Thyroid gland (tissue), 4 donors: ENCODE measurements at places on chromosomes 5 and 9. TPM values are rescaled to one million over a fixed set of nuclear protein-coding genes. Genes with fewer than 3 reads are reported as not detected.
A peak's percentile ranks its signal among the peaks of the same experiment; 100 is the strongest.

- no peak for DNase-seq
Observed at GRCh38 chr9:134229466-134230091, 65.2 kb upstream of the RNU6ATAC start.

DNA sequence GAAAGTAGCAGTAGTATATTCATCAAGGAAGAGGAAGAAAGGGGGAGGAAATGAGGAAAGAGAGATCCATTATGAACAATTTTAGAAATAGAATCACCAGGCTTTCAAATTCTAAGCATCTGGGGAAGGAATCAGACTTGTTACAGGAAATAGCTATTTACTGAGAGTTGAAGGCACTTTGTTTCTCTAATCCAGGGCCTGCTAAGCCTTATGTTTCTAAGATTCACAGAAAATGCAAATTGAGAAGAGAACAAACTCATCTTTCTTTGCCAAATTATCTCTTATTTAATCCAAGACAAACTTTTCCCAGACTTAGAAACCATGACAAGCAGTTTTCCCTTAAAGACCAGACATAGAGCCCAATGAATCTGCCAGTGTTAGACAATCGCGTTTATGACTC lies 528.0 kb upstream of the NMUR2 start:
- DNase-seq: no peak

GRCh38 chr5:112641515-112642110 lies 96.1 kb upstream of the APC start:
- no peak for DNase-seq

- no peak for DNase-seq
Observed at GRCh38 chr9:81844131-81844567, 84.1 kb upstream of the SPATA31D4 start.

GRCh38 chr9:124778575-124779367 lies 1.8 kb downstream of the OLFML2A start:
- DNase-seq: peak; percentile 35

DNA sequence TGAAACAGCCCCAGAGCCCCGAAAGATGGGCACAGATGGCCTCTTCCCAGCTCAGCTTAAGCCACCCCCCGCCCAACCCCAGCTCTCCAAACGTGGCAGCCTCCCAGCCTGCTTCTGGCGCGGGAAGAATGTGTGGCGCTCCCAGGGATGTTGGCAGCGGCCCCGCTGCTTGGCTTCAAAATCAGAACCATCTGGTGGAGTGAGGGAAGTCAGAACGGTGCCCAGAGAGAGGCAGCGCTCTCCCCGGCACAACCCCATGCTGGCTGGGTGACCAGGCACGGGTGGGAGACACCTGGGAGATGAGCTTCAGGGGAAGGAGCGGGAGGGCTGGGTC lies 72.7 kb upstream of the ORM1 start:
- DNase-seq: peak; percentile 93

DNA sequence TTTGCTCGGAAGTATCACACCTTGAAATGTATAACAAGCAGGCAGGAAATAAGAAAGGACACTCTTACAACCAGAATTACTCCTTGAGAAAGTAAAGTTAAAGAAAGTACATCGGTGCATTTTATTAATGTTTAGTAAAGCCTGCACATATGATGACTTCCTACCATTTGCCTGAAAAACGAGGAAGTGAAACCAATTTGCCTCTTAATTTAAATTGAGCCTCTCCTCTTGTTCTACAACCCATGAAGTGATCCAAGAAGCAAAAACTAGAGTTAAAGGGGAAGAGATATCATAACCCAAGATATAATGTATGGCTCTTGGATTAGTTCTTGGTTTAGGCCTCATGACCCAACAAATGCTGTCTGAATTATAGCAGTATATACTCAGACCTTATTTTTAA lies 95.6 kb downstream of the GNAQ start:
- no peak for DNase-seq

ST8SIA4 gene
- 7.0 TPM for total RNA-seq

DNA sequence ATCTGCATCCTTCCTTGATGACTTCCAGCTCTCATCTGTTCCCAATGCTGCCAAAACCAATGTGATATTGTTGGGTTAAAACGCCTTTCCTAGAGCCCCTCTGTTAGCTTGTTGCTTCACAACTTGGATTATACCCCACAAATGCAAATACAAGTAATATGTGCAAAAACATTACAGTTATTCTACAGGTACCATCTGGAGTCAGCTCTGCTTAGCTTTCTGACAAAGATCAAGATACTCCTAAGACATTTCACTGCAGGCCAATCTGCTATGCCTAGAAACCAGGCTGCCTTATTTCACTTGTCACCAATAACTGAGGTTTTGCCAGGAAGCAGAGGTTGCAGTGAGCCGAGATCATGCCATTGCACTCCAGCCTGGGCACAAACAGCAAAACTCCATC lies 36.9 kb upstream of the ACO1 start:
- DNase-seq: no peak

C5 gene
- 1.7 TPM for total RNA-seq

SPATA31A3 gene
- total RNA-seq: not detected

- no peak for DNase-seq
Observed at GRCh38 chr5:88613051-88613450, 269.9 kb downstream of the MEF2C start.

IFNB1 gene
- not detected for total RNA-seq

DNA sequence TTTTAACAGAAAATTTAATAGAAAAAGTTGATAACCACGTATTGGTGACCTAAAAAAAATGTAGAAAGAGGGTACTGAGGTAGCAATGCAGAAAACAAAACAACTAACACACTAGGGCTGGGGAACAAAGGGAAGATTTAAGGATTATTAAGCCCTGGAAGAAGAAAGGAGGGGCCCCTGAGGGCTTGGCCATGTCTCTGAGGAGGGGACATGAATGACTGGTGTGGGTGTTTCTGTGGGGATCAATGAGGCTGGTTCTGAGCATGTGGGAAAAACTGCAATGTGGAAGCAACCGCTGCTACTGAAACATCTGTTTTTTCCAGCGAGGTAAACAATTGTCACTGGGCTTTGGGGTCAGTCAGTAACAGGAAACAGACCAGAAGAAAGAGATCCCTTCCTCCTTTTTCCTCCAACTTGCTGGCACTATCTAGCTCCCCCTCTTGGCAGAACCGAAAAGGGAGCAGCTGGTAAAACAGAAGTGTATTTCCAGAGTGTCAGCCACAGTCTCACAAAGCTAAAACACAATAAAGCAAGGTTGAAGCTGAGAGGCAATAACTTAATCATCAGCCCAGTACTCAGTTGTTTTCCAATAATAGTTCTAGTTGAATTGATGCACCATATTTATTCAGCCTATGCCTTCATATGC lies 48.3 kb downstream of the ATPSCKMT start:
- DNase-seq: no peak

- no peak for DNase-seq
Observed at GRCh38 chr5:125232779-125233230, 486.4 kb upstream of the ZNF608 start.

- no peak for DNase-seq
Observed at GRCh38 chr9:93648836-93649235, 72.5 kb downstream of the PHF2 start.

GLRA1 gene
- total RNA-seq: not detected

DNA sequence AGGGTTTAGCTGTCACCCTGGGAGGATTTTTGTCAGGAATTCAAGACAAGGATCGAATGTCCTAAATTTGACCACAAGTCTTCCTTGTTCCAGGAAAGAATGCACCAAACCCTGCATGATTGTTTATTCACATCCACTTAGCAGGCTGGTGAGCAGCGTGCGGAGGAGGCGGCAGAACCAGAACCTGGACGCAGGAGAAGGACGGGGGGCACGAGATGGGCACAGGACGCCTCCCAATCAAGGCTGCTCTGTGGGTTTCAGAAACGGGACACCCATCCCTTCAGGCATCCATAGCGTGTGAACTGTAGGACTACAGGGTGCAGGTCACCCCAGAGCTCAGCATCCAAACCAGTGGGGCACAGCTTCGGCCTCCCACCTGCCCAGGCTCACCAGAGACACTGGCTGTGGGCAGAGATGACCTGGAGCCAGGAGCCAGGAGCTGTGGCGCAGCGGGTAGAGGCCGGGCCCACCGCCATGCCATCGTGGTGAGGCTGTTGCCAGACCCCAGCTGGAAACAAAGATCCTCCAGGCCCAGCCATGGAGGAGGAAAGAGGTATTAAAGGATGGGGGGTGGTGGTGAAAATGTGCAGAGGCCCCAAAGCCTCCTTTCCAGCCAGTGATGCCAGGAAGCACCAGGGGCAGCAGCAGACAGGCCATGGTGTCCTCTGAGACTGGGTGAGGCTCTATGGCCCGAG lies 32.3 kb upstream of the ADAMTS2 start:
- DNase-seq: no peak

SPINK4 gene
- total RNA-seq: not detected

TRIM52 gene
- 14.8 TPM for total RNA-seq

DNA sequence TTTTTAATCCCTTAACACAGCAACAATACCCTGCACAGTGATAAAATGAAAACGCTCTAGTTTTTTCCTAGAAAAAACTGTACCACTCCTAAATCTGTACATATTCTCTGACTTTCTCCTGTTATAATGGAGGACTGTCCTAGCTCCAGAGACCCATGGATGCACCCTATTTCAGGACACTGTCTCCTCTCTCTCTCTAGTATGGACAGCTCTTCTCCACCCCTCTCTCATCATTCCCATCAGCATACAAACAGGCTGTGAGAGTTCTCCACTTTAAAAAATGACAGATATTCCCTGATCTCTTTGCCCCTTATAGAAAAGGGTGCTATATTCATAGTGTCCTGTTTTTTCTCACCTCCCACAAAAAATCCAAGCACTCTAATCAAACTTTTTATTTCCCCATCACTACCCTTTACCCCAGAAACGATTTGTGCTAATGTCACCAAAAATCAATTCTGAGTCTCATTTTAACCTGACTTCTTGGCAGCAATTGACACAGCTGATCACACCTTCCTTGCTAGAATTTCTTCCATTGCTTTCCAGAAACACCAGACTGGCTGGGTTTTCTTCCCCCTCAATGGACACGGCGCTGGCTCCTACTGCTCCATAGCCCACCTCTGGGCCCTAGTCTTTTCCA lies 20.7 kb downstream of the ZNF608 start:
- DNase-seq: no peak

CXCL14 gene
- 57.0 TPM for total RNA-seq

- no peak for DNase-seq
Observed at GRCh38 chr9:71703172-71703872, 65.0 kb downstream of the CEMIP2 start.

GRCh38 chr5:51225789-51226742 lies 157.2 kb upstream of the ISL1 start:
- DNase-seq: peak; percentile 81

DNA sequence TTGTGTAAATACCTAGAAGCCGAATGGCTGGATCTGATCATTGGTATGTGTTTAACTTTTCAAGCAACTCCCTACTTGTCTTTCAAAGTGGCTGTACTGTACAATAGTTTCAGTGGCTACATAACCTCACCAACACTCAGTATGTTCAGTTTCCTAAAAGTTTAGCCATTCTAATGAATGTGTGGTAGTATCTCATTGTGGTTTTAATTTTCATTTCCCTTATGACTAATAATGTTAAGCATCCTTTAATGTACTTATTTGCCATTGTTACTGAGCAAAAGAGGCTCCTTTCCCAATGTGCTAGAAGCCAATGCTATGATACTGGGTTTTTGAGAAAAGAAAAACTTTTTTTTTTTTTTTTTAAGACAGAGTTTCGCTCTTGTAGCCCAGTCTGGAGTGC lies 27.8 kb upstream of the ALDOB start:
- no peak for DNase-seq

DNA sequence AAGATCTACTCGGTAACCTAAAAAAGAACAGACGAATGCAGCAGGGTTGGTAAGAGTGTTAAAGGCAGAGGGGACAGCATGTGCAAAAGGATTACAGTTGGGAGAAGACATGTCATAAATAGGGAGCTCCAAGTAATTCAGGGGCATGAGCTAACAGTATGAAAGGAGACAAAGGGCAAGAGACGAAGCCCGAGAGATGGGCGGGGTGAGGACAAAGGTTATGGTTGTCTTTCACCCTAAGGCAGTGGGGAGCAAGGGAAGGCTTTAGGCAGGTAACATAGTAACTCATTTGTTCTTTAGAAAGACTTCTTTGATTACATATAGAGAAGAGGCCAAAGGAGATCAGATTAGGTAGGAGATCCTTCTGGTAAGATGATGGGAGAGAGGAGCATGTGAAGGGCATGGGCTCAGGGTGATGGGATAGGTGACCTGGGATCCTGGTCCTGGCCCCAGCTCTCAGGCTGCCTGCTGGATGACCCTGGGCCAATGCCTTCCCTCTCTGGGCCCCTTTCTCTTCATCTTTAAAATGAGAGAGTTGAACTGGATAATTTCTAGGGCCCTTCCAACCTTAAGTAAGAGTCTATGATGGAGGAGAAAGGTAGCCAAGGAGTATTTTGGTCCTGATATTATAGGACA lies 19.5 kb downstream of the MORN5 start:
- DNase-seq: no peak

DNA sequence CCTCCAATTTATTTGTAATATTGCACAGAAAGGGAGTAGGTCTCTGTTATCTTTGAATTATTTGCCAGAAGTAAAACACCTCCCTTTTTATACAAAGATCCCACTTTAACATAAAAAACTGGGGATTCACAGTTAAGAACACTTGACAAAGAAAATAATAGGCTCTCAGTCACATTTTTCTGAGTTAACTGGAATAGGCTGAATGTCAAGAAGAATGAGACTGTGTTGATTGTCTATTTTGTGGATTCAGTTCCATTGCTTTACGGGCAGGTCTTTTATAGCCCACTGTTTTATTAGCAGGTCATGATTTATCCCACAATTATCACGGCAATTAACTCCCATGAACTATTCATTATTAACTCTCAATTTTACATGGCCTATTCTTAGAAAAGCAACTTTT lies 427.4 kb downstream of the CTNND2 start:
- no peak for DNase-seq

- peak; percentile 83 for DNase-seq
Observed at GRCh38 chr5:177005619-177006264, 837 bp downstream of the UIMC1 start.

DNA sequence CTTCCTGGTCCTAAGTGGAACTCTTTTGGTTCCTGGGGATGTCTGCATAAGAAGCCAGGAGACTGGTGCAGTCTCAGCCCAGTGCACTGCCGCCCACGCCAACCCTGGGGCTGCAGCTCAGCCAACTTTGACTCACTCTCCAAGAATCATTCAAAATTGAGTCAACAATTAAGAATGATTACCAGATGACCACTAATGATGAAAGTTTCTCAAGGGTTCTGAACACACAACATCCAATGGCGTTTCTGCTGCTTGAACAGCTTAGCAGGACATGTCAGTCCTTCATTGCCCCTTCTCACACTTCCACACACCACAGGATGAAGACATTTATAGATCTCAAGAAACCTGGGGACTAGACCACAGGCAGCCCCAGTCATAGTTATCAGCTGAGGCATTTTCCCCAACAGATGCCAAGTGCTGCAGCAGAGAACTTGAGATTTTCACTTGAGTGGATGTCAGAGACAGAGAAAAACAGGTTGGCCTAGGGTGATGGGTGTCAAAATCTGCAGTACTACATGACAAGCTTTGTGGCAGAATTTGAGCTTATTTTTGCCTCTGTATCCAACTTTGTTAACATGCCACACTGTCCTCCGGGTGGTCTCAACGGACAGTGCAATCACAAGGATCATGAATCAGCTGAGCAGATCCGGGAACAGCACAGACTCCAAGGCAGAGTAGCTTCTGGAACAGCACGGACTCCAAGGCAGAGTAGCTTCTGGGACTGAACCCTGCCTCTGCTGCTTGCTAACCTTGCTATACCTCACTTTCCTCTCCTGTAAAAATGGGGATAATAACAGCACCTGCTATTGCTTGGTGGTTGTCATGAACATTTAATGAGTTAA lies 356.1 kb downstream of the SPOCK1 start:
- DNase-seq: peak; percentile 79
